Naive thymus-derived CD4-positive, alpha-beta T cell (primary cell): ENCODE measurements at places on chromosomes 1 and 21. TPM values are rescaled to one million over a fixed set of nuclear protein-coding genes. Genes with fewer than 3 reads are reported as not detected.

The DDR2 gene
- polyA plus RNA-seq = not detected

The LGR6 gene
- 0.29 TPM for polyA plus RNA-seq

- DNase-seq = peak; percentile 91
These were observed 862 bp upstream of the DIPK1A start for GRCh38 chr1:92961896-92962752.

GRCh38 chr1:202848191-202848542, 37.4 kb downstream of the PCAT6 start:
- DNase-seq = no peak

GRCh38 chr1:154743526-154744036, 126.5 kb downstream of the KCNN3 start:
- DNase-seq = no peak

The SLC44A5 gene
- polyA plus RNA-seq = 0.92 TPM

DNA sequence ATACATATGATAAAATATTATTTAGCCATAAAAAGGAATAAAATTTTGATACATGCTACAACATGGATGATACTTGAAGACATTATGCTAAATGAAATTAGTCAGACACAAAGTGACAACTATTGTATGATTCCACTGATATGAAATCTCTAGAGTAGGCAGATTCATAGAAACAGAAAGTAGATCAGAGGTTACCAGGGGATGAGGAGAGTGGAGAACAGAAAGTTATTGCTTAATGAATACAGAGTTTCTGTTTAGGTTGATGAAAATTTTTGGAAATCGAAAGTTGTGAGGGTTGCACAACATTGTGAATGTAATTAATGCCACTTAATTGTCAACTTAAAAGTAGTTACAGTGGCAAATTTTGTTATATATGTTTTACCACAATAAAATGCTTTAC, 315.7 kb upstream of the USP25 start:
- DNase-seq = no peak

The ANGPTL3 gene
- not detected for polyA plus RNA-seq

The DOP1B gene
- polyA plus RNA-seq = 6.8 TPM

DNA sequence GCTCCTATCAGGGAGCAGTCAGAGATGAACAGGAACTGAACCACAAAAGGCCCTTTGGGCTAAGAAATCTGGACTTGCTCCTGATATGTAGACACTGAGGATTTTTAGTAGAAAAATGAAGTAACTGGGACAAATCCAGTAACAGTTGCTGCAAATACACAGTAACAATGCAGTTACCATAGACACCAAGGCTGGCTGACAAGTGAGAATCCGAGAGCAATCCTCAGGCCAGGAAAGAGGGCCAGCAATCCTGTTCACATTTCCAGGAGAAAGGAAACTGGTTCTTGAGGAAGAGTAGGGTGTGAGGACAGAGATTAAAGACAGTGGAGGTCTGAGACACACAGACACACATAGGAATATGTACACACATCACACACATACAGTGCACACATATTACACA, 9.3 kb upstream of the LORICRIN start:
- DNase-seq = no peak

DNA sequence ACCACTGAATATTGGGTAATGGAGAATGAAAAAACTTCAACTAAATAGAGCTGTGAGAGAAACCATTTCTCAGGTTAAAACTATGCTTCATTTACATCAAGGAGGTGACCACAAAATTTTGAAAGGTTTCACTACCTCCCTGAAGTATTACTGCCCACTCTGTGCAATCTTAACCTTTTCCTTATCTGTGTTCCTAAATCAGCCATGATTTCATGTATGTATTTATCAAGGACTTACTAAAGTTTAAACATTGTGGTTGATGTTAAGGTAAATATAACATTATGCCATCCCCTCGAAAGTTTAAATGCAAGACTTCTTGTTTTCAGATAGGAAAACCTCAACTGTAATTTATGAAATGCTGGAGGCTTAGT, 84.4 kb downstream of the CLEC20A start:
- no peak for DNase-seq

DNA sequence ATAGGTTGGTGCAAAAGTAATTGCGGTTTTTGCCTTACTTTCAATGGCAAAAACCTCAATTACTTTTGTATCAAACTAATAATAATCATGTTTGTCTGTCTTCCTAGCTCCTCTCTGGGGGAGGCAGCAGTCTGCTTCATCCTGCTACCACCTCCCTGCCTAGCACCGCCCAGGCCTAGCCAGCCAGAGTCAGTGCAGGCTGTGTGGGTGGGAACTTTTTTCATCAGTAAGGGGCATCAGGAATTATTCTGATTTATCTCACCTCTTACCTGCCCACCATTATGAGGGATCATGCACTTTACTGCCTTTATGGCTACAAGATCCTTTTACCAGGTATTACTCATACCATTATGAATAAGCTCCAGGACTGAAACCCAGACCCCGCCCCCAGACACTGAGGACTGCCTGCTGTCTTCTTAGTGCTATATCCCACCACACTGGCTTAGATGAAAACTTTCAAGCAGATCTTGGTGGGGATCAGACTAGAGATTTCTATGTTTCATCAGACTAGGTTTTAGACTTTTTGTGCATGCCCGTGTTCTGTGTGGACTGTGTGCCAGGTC, 116.4 kb downstream of the PBX1 start:
- no peak for DNase-seq
